ENCODE measurements at places on chromosomes 1 and 21. TPM values are rescaled to one million over a fixed set of nuclear protein-coding genes. Genes with fewer than 3 reads are reported as not detected.

RNF223 gene
- not detected for total RNA-seq

ACKR1 gene
- not detected for total RNA-seq

PER3 gene
- total RNA-seq, result 3.1 TPM

TEX38 gene
- not detected for total RNA-seq

SLC45A1 gene
- not detected for total RNA-seq

FCRL5 gene
- total RNA-seq, result not detected

FTCD gene
- 0.41 TPM for total RNA-seq

CDK18 gene
- 4.4 TPM for total RNA-seq

VCAM1 gene
- 54.9 TPM for total RNA-seq

NBPF6 gene
- not detected for total RNA-seq

AADACL3 gene
- not detected for total RNA-seq

CRP gene
- total RNA-seq, result not detected

KRTAP21-3 gene
- not detected for total RNA-seq

PHTF1 gene
- 19.2 TPM for total RNA-seq

INSRR gene
- not detected for total RNA-seq

CNKSR1 gene
- not detected for total RNA-seq

GREM2 gene
- 0.66 TPM for total RNA-seq

TSPAN1 gene
- 0.64 TPM for total RNA-seq

AIRE gene
- total RNA-seq, result not detected

CLDN17 gene
- total RNA-seq, result not detected

TMEM82 gene
- total RNA-seq, result not detected

All from H4 (cell line).